NCI-H187 (cell line): ENCODE measurements at places on chromosomes 1 and 21.

GRCh38 chr1:160251687-160252526 lies 10.4 kb downstream of the DCAF8 start:
- no peak for DNase-seq

- no peak for DNase-seq
Observed at GRCh38 chr1:51957618-51958017, 32.9 kb downstream of the RAB3B start.

DNA sequence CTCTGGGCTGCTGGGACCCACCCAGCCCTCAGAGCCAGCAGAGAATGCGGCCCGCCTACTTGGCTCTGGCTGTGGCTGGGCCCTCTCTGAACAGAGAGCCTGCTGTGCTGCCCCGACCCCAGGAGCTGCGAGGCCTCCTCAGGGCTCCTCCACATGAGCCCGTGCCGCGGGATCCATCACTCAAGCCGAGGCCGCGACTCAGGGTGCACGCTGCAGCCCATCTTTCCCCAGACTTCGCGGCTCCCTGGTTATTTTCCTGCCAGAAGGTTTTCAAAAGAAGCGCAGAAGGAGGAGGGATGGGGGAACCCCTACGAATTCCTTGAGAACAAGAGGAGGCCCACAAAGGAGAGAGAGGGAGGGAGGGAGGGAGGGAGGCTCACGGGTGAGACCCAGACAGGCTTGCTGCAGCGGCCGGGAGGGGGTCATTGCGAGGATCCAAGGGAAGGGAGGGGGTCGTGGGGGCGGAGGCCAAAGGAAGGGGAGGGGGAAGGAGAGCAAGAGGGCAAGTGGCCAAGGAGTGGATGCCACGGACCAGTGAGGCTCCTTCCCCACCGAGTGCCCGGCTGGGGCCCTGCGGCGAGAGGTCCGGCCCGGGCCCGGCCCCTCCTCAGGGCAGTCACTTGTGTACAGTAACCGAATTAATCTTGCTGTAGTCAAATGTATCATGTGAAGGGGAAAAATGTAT lies 146.8 kb downstream of the CASZ1 start:
- no peak for DNase-seq

- DNase-seq, result no peak
Observed at GRCh38 chr1:43349594-43350306, 9.0 kb upstream of the CDC20 start.

GRCh38 chr1:192581131-192581927 lies 5.8 kb downstream of the RGS1 start:
- DNase-seq, result no peak

- DNase-seq, result no peak
Observed at GRCh38 chr1:156639601-156640101, 2.3 kb upstream of the BCAN start.

DNA sequence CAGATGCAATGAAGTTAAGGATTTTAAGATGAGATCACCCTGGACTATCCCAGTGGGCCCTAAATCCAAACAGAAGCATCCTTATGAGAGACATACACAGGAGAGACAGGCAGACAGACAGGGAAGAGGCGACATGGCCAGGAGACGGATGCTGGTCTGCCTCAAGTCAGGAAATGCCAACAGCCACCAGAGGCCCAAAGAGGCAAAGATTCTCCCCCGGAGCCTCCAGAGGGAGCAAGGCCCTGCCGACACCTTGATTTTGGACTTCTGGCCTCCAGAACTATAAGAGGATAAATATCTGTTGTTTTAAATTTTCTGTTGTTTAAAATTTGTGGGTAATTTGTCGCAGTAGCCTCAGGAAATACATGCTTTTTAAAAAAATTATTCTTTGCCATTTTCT lies 116.4 kb downstream of the GLIS1 start:
- no peak for DNase-seq

DNA sequence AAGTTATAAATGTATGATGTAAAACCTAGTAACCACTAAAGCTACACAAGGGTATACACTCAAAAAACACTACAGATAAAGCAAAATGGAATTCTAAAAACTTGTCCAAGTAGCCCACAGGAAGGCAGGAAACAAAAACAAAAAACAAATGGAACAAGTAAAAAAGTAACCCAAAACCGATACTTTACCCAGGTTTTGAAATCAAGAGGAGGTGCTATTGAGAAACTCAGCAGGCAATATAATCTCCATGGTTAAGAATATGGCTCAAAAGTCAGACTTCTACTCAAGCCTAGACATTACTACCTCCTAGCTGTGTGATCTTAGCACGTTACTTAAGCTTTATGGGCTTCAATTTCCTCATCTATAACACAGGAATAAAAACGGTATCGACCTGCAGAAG lies 13.3 kb downstream of the RBBP5 start:
- DNase-seq, result no peak

- no peak for DNase-seq
Observed at GRCh38 chr21:28615276-28615675, 377.4 kb downstream of the LTN1 start.

DNA sequence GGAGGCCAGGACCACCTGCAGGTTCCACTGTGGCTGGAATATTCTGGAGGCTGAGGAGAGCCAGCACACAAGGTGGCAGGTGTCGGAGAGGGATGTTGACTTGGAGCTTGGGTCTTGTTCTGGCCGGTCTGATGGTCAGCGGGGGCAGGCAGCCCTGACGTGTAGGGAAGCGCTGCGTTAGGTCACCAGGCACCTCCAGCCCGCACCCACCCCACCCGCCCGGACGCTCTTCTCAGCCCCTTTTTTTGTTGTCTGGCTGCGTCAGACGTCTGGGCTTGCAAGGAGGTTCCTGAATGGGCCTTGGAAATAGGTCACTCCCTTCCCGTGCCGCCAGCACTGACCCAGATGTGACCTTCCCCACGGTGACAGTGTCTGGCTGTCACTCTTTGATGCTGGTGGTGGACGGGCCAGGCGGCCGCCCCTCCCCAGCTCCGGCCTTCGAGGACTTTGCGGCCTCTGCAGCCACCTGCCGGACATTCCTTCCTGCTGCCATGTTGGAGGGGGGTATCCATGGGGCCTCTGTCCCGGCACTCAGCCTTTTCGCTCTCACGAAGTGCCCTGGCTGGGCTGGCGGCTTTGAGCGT lies 30.1 kb downstream of the SPSB1 start:
- no peak for DNase-seq

GRCh38 chr1:169867012-169867675 lies 26.6 kb downstream of the SCYL3 start:
- no peak for DNase-seq

DNA sequence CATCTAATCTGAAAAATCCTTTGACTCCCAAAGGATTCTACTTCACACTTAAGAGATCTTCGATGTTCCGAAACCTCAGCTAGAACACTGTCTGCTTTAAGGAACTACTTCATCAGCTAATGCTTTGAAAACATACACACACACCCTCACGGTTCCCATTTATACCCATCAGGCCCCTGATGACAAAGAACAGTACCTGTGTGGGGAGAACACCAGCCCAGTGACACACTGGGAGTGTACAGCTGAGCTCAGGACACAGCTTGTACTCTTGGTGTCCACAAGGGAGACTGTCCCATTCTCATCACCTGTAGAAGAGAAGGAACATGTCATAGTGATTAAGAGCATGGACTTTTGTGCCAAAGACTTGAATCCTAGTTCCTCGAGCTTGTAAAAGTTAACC lies 6.6 kb downstream of the WDR77 start:
- DNase-seq, result no peak

GRCh38 chr1:156001662-156002171 lies 19.0 kb downstream of the SSR2 start:
- DNase-seq, result no peak

- no peak for DNase-seq
Observed at GRCh38 chr1:245058882-245059281, 95.9 kb upstream of the KIF26B start.

DNA sequence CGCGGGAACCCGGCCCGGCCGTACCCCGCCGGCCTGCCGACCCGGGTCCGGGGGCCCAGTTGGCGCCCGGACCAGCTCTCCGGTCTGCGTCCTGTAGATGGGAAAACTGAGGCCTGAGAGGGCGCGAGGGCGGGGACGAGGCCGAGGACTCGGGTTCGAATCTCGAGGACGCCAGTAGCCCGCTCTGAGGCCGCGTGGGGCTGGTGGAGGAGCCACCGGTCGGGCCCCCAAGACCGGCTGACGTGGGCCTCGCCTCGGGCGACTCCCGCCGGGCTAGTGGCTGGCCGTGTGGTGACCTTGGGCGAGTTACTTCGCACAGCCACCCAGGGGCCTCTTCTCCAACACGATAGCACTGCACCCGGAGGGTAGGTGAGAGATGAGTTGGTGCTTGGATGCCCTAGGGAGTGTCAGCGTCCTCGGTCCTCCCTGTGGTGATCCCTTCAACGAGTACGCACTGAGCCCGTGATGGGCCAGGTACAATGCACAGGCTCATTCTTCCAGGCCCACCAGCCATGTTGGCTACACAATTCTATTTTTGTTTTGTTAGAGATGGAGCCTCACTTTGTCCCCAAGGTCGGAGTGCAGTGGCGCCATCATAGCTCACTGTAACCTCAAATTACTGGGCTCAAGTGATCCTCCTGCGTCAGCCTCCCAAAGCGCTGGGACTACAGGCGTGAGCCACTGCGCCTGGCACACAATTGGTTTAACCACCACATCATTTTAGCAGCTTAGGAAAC lies 404 bp upstream of the SCMH1 start:
- DNase-seq, result no peak

GRCh38 chr21:19648391-19648790 lies 1244.8 kb upstream of the TMPRSS15 start:
- no peak for DNase-seq

- DNase-seq, result no peak
Observed at GRCh38 chr1:18534810-18535205, 54.1 kb downstream of the KLHDC7A start.

DNA sequence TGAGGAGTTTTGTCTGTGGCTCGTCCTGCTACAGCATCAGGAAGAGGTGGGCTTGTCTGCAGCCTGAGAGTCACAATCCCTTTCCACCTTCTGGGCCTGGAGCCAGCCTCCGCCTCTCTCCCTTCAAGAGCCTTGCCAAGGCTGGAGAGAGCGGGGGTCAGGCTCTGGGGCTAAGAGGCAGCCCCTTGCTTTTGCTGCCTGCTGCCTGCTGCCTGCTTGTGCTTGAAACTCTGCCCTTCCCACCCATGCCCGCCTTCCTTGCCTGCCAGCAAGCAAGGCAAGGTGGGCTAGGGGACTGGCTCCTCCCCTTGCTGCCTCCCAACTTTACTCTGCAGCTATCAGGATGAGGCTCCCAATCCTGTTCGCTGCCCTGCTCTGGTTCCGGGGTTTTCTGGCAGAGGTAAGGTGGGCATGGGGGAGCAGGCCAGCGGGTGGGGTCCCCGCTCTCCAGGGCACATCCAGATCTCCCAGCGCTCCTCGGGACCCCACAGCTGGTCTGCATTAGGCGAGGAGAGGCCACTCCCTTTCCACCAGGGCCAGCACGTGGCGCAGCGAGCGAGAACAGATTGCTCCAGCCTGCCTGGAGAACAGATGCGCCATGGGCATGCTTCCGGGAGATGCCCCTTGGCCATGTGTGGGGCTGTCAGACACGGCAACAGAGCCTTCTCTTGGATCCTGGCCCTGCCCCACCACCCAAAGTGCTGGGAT lies 7.5 kb upstream of the PTPN7 start:
- DNase-seq, result no peak

DNA sequence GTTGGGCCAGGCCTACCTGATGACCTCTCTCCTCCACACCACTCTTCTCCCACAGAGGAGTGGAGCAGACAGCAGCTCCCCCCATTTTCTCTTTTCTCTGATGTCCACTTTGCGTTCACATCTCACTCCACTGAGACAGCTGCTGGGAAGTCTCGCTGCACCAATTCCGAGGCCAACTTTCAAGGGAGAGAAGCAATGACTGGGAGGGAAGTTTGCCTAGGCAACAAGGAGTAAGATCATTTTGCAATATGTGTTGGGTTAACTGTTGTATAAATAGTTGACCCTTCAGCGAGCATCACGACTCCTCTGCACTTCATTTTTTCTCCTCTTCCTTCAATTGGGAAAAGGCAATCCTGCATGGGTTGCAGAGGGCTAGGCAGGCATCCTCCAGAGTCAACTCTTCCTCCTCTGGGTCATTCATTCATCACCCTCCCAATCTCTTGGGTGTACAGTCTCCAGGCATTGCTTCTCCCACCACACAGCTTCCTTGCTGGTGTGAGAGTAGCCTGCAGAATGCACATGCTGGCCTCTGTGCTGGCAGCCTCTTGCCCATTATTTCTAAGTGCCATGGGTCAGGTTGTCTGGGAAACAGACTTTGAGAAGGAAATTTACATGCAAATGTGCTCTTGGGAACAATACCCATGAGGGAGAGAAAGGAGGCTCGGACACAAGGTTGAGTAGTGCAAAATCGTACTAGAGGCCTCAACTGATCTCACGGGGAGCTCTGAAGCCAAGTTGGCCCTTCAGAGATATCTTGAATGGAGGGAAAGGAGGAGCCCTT lies 75.8 kb upstream of the BCAR3 start:
- no peak for DNase-seq

GRCh38 chr1:81758181-81758580 lies 42.6 kb upstream of the ADGRL2 start:
- DNase-seq, result no peak

GRCh38 chr1:30198795-30199403 lies 524.5 kb downstream of the MATN1 start:
- no peak for DNase-seq
